ENCODE measurements at places on chromosomes 7 and 10. TPM values are rescaled to one million over a fixed set of nuclear protein-coding genes. Genes with fewer than 3 reads are reported as not detected.

GRCh38 chr10:22824984-22825383, 102.9 kb upstream of the ARMC3 start:
- DNase-seq: no peak

DNA sequence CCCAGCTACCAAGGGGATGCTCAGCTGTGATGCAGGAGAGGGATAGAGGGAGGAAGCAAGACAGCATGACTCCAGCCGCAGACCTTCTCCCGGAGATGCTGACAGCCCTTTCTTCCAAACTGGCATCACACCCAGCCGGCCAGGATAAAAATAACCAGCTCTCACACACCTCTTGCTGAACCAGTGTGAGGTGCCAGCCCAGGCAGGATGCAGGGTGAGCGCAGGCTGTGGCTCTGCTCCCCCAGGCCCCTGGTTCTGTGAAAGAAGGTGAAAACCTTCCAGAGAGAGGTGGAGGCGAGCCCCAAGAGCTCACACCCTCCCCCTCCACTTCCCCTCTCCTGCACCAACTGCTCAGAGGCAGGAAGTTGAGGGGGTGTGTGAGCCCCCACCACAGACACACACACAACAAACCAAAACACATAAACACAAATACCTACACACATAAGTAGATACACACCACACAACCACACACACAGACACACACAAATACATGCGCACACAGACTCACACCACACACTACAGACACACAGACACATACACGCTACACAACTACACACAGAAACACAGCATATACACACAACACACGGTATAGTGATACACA, 4.0 kb downstream of the GPR15LG start:
- DNase-seq: no peak

- no peak for DNase-seq
These were observed at the start of gene CFAP46 for GRCh38 chr10:132942101-132943057. Gene CFAP46 (minus strand): TSS chr10:132942570. CDS start chr10:132942484, 86 bp downstream.

DNA sequence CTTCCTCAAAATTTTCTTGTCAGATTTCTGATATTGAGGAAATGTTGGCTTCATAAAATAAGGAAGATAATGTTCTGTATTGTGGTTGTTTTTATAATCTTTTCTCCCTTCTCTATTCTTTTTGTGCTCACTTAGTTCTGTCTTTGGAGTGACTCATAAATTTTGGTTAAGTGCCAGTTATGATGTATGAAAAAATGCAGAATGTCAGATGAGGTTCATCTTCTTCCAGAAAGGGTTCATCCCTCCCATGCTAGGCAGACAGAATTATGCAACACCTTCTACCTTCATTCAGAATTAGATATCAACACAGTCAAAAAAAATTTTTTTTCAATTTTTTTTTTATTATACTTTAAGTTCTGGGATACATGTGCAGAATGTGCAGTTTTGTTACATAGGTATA, 36.6 kb upstream of the CYP2C19 start:
- DNase-seq: no peak

DNA sequence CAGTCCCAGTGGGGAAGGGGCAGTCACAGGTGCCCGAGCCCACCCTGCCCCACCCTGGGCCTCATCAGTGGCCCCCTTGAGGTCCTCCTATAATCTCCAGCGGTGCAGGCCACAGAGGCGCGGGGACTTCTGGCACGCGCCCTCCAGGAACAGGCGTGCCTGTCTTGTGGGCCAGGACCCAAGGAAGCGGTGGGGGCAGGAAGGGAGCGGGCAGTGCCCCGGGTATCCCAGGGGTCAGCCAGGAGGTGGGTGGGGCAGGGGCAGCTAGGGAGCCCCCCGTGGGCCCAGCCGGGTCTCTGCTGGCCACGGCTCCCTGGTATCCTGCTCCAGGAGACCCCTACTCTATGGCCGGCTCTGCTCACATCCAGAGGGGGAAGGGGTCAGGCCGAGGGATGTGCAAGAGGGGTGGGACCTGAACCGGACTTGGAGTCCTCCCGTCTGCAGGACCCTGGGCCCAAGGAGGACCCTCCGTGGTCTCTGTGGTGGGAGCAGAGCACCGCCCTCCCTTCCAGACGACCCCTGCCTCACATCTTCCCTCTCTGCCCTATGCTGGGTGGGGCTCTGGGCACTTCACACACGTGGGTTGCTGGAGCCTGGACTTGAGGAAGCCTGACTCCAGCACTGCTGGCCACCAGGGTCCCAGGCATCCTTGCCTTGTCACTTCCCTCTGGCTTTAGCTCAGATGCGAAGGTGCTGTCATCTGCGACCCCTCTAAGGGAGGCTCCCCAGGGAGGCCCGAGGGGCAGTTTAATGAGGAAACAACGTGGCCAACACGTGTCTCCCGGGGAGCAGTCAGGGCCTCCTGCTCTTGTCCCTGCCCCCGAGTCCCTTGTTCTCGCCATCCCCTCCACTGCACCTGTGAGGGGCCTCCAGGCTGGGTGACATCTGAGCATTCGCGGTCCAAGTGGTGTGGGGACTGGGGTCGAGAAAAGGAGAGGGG, 18.3 kb upstream of the GRIFIN start:
- no peak for DNase-seq

DNA sequence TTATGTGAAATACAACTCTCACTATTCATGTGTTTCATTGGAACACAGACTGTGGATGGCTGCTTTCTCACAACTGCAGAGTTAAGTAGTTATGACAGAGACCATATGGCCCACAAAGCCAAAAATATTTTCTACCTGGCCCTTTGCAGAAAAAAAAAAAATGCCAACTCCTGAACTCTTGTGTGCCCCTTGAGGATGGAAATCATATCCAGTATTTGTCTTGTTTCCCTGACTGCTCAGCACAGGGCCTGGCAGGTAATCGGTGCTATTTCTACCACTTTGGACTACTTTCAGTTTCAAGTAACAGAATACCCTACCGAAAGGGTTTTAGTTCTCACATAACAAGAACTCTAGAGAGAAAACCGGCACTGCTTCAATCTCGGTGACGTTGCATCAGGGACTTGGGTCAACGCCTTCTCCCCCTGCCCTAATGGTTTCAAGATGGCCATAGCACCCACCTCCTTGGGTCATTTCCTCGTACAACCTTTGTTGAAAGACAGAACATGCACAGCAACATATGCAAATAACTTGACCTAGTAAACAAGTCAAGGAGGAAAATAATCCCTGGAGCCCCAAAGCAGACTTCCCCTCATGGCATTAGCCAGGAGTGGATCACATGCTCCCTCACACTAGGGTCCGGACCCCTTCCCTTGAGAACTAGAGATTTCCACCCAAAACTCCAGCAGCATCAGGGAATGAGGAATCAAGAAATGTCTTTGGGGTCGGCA, 11.8 kb upstream of the GPNMB start:
- DNase-seq: no peak

GRCh38 chr7:34260279-34260678, 354.9 kb downstream of the BMPER start:
- DNase-seq: no peak

The ITPRID1 gene
- not detected for total RNA-seq

- DNase-seq: no peak
These were observed at the start of gene HDAC9 for GRCh38 chr7:18495412-18496340. Gene HDAC9 (plus strand): TSS chr7:18495749. CDS start chr7:18496303, 554 bp downstream.

DNA sequence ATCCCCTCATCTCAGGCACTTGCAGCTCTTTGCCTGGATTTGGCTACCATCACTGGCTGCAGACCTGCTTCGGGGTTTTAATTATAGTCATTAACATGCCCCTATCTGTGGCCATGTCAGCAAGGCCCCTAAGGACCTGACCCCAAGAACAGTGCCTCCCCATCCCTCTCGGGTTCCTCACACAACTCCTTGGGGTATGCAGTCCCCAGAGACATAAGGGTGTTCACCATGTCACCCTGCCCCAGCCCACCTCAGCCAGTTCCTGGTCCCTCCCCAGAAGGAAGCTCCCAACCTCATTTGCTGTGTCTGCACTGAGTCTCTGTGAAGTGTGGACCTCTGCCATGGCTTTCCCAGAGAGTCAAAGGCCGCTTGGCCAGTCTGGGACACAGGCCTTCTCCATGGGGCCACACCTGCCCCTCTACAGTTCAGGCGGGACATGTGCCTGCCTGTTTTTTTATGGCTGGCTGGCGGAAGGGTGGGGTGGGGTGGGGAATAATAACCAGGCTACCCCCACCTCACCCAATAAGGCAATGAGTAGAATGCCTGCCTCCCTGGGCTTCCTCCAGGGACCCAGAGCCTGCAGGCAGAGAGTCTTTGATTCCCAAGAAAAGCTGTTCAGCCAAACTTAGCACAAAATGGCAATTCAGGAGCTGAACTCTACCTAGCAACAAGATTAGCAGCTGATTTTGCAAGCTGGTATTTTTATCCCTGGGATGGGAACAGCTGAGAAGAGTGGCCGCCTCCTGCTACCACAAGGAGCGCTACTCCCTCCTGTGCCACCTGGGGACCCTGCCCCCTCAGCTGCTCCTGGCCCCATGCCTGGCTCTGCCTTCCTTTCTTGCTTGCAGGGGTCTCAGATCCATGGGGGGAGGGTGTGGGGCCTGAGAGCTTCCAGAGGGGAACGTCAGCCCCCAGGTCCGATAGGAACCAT, 23.7 kb upstream of the CAMK2B start:
- DNase-seq: no peak

The MORN4 gene
- total RNA-seq: 2.2 TPM

GRCh38 chr7:19665399-19666008, 43.3 kb downstream of the POLR1F start:
- no peak for DNase-seq

The TAS2R16 gene
- not detected for total RNA-seq

DNA sequence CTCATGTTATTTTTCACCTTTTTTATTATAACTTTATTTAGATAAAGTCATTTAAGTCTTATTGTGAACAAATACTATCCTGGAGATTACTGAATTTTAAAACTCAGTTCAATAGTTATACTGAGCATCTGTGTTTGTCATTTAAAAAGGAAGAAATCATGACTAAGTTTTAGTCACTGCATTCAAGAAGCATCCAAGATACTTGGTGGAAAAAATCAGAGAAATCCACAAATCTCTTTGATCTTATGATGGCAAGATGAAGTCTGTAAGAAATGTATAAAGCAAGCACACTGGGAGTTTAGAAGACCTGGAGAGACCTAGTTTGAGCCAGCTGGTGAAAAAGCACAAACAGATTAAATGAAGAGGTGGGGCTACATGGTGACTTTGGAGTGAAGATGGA, 529.8 kb upstream of the IGFBP3 start:
- no peak for DNase-seq

DNA sequence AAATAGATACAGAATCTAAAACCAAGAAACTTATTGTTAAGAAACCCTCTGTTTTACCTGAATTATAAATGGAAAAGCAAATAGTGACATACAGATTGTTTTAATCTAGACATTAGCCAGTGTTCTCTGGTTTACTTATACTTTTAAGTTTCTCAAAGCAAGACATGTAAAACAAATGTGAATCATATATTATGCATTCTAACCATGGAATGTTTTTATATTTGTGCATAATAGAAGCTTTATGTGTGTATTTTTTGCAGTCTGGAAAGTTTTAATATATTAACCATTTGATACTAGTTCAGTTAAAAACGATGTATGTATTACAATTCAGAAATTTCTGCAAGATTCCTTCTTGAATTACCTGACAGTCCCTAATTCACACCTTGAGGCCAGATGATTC, 150.6 kb upstream of the TMEM72 start:
- no peak for DNase-seq

GRCh38 chr10:107728807-107729206, 564.3 kb upstream of the SORCS1 start:
- DNase-seq: no peak

The HYAL4 gene
- total RNA-seq: not detected

The ASAH2 gene
- 10.0 TPM for total RNA-seq

- DNase-seq: no peak
These were observed 103.4 kb upstream of the MDFIC start for GRCh38 chr7:114818501-114818900.

DNA sequence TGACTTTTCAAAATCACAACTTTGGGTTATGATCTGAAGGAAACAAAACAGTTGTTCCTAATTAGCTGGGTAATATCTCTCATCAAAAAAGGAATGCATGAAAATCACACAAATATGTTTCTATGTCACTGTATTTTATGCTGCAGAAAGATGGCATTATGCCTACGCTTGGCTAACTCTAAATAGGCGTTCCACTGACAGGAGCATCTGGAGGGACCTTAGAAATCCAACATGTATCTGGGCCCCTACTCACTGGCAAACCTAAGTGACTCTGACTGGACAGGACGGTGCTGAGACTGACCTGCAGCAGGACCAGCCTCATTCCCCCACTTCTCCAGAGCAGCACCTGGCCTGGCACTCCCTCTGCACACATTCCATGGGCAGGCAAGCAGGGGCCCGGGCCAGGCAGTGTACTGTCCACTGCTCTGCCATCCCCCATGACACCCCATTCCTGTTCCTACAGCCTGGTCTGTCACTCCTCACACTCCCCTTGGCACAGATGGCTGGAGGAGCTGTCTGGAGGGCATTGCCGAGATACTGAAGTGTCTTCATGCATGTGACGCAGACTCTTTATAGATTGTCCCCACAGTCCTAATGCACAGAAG, 2.6 kb upstream of the MYL7 start:
- no peak for DNase-seq

DNA sequence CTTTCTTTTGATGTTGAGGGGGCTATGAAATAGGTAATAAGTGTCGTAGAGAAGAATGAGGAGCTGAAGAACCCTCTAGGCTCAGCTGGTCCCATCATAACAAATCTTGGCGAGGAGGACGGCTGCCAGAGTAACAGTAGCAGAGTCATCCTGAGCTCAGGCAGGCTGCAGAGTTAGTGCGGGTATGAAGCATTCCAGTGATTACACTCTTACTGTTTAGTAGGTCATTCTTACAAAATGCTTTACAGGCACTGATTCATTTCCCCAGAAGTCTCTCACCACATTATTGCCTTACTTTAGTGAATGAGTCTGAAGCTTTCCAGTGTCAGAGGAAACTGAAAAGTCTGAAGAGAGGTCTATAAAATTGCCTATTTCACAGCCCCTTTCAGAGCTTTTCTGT, 43.9 kb upstream of the GPR158 start:
- DNase-seq: no peak

The GBX1 gene
- not detected for total RNA-seq

DNA sequence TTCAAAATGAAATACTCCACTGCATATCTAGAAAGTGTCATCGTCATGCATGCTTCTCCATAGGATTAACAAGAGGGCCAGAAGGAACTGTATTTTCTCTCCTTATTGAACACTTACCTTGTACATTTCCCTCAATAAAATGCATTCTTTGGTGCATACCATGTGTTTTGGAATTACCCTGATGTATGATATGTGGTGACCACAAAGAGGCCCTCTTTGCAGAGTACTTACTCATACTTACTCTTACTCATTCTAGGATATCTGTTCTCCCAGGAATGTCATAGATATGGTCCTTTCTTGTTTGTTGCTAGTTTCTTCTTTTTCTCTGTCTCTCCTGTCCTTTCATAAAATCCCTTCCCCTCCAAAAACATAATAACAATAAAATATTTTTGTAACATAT, 1087.1 kb upstream of the POT1 start:
- DNase-seq: no peak

- DNase-seq: no peak
These were observed 147.8 kb downstream of the ELAPOR2 start for GRCh38 chr7:86911659-86912058.

DNA sequence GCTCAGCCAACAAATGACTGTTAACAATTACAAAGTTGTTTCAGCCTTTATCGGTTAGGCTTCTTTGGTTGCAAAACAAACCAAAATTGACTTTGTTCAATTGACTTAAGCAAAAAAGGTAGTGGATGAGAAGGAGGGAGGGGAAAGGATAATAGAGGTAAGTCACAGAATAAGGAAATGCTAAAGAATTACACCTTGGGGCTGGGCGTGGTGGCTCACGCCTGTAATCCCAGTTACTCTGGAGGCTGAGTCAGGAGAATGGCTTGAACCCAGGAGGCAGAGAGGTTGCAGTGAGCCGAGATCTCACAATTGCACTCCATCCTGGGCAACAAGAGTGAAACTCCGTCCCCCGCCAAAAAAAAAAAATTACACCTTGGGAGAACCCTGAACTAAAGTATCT, 41.4 kb downstream of the AHCYL2 start:
- DNase-seq: no peak
